NCI-H526 (cell line): ENCODE measurements at places on chromosomes 6 and 20.

- no peak for DNase-seq
These were observed 85.8 kb downstream of the YTHDF1 start for GRCh38 chr20:63129991-63130657.

DNA sequence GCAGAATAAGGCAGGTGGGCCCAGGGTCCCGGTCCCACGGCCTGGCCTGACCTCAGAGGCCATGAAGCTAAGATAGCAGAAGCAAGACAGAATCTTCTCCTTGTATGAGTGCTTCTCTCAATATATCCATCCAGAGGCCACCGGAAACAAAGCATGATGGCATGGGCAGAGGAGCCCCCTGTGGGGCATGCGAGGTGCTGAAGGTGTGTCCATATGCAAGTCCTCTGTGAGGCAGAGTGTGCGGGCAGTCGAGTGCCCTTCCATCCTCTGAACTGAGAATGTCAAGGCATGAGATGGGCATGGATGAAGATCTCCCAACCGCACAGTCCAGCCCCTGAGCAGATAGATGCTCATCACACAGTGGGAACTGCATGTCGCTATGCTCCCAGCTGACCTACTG lies 9.8 kb upstream of the GGTLC1 start:
- DNase-seq: no peak

DNA sequence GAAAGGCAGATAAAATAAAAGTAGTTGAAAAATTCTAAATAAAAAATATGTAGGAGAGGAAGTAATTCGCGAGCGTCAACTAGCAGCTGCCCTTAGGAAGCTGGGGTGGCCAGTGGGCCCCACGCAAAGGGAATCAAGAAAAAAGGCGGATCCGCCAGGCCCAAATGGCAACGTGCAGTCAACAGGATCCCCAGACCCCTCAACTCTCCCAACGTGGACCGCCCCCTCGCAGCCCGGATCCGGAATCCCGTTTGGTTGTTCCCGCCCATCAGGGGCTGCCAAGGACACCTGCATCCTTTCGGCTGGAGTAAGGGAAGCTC lies 296 bp downstream of the DZANK1 start:
- DNase-seq: no peak

- DNase-seq: peak; percentile 48
These were observed 92.9 kb upstream of the BHLHE23 start for GRCh38 chr20:63099456-63100173.

DNA sequence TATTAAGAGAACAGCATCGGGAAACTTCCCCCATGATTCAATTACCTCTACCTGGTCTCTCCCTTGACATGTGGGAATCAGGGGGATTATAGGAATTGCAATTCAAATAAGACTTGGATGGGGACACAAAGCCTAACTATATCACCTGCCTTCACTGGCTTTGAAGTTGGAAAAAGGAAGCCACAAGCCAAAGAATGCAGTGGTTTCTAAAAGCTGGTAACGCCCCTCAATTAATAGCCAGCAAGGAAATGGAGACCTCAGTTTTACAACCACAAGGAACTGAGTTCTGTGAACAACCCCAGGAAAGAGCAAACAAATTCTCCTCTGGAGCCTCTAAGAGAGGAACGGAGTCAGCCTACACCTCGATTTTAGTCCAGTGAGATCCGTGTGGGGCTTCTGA lies 244.1 kb downstream of the TFAP2A start:
- no peak for DNase-seq

- no peak for DNase-seq
These were observed 3.1 kb downstream of the TRMT6 start for GRCh38 chr20:5947276-5947675.

GRCh38 chr20:2750491-2751251 lies 49.8 kb downstream of the CPXM1 start:
- peak; percentile 41 for DNase-seq

GRCh38 chr20:63148696-63149095 lies 67.2 kb downstream of the YTHDF1 start:
- no peak for DNase-seq

DNA sequence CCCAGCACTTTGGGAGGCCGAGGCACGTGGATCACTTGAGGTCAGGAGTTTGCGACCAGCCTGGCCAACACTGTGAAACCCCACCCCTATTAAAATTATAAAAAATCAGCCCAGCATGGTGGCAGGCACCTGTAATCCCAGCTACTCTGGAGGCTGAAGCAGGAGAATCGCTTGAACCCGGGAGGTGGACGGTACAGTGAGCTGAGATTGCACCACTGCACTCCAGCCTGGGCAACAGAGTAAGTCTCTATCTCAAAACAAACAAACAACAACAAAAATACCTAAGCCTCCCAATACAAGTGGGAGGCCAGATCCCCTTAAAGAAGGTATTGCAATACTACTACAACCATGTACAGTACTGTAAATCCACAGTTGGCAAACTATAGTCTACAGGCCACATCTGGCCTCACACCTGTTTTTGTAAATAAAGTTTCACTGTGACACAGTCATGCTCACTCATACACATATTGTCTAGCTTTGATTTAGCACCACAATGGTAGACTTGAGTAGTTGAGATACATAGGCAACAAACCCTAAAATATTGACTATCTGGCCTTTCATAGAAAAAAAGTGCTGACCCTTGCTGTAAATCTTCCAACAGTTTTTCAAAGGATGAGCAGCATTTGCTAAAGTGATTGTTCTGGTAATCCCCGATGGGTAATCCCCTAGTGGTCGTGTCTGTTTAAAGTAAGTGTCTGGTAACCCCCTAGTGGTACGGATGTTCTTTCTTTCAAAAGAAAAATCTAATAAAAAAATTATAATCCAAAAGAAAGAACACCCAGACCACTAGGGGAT lies 202.0 kb downstream of the RNGTT start:
- no peak for DNase-seq

DNA sequence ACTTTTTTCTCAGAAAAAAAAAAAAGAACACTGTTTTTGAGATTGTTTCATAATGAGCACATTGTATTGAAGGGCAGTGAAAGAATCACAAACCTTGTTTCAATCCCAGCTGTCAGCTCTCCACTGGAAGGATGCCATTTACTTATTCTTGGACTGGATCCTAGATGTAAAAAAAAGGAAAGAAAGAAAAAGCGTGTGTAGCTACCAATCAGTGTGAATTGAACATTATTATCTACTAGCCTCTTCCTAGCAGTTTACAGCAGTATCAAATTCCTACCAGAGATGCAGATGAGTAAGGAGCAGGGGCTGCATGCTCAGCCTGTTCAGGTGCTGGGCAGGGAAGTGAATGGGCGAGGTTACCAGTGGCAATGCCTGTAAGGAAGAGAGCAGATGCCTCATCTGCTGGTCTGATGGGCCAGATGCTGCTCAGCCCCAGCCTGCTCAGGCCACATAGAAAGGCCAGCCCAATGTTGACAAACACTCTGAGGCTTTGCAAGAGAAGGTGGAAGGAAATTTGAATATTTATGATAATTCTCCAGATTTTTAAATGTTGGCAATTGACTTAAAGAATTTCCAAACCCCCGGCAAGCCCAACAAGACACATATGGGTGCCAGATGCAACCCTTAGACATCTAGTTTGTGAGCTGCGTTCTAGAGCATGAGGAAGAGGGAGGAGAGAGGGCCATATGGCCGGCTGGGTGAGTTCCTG lies 189.5 kb downstream of the IBTK start:
- DNase-seq: peak; percentile 80

GRCh38 chr20:52166150-52166549 lies 25.4 kb downstream of the ZFP64 start:
- DNase-seq: no peak

DNA sequence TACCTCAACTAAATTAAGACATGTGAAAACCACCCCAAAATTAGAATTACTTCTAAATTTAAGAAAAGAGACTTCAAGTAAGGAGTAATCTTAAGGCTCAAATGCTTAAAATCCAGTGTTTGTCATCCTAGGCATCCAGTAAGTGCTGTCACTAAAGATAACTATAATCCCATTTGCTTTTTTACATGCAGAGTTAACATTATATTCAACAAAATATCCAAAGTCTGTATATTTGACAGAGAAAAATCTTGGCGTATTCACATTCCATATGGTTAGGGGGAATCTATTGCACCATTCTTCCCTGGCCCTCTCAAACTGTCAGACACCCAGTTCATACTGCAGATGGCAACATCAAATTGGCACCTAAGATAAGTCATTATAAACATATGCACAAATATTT lies 17.4 kb downstream of the MTFR2 start:
- no peak for DNase-seq

DNA sequence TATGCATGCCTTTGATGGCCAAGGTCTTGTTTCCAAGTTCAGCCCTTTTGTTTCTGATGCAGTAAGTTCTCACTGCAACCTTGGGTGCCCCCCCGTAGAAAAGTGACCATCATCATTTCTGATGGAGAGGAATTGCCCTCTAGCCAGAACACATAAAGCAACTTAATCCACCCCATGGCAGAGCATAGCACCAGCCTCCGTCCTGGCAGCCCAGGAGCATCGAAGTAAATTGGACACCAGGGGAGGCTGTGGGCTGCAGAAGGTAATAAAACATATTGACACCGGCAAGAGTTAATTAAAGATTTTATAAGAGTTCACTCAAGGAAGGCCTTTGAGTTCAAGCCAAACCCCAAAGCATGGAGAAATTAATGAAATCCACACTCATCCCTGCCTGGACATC lies 39.2 kb upstream of the CST7 start:
- DNase-seq: no peak

- DNase-seq: no peak
These were observed 44.1 kb upstream of the CTAGE9 start for GRCh38 chr6:131754715-131755567.

DNA sequence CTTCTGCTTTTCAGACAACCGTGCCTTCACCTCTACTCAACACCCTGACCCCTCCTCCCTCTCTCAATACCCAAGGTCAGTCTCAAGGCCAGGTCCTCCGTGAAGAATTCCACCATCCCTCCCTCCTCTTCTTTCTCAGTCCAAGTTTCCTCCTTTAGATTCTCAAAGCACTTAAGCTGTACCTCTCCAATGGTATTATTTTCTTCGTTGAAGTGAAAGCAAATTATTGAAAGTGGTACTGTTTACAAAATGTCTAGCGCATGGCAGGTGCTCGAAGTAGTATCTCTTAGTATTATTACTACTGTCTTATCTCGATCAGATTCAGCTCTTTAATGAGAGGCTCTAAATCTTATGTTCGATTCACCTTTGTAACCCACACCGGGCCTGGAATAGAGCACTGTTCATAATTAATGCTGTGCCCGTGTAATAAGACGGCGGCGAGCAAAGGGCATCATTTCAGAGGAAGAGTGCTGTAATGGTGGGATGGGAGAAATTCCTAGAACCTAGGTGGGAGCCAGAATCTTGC lies 593 bp upstream of the RALGAPB start:
- DNase-seq: no peak

DNA sequence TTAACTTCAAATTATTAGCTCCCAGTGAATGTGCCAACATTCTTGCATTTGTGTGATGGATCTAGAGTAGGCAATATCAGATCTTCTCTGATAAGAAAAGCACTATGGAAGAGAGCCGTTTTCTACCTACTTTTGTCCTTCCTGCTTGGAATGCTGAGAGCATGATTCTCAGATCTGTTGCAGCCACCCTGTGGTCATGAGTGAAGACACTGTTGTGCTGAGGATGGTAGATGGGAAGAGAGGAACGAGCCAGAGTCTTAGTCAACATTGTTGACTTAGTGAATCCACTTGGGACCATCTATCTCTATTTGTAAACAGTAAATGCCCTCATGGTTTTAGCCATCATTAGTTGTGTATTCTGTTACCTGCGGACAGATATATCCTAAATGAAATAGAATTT lies 202.6 kb downstream of the CD109 start:
- DNase-seq: no peak

GRCh38 chr20:53735536-53736050 lies 142.0 kb upstream of the ZNF217 start:
- DNase-seq: peak; percentile 54

DNA sequence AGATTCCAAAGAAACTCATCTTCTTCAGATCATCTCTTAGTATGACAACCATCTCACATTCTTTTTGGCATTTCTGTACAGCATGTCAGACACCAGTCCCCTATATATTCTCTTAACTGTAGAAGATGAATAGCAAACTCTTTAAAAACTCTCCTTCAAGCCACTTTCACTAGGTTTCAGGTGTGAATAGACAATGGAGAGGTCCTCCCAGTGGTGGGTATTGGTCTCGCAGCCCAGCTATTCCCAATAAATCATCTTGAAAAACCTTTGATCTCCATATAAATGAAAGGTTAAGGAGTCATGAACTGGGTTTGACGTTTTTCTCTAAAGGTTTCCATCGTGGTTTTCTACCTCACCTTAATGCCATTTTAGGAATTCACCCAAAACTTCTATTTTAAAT lies 180.0 kb downstream of the GJA1 start:
- DNase-seq: no peak

- DNase-seq: no peak
These were observed 147.6 kb upstream of the FAM83B start for GRCh38 chr6:54698974-54699373.

DNA sequence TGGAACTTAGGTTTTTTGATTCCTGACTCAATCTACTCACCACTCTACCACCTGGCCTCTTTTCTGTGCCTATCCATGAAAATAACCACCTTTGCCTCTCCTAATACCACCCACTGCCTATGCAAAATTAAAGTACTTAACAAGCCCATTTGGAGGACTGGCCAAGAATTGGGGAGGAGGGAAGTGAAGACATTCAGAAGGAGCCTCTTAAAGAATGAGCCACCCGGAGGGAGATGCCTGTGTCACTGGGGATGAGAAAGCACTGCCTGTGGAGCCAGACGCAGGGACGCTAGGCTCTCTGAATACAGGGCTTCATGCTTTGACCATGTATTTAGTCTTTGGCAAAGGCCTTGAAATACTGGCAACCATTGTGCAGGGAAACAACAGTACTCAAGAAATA lies 40.0 kb upstream of the MRPS10 start:
- no peak for DNase-seq

DNA sequence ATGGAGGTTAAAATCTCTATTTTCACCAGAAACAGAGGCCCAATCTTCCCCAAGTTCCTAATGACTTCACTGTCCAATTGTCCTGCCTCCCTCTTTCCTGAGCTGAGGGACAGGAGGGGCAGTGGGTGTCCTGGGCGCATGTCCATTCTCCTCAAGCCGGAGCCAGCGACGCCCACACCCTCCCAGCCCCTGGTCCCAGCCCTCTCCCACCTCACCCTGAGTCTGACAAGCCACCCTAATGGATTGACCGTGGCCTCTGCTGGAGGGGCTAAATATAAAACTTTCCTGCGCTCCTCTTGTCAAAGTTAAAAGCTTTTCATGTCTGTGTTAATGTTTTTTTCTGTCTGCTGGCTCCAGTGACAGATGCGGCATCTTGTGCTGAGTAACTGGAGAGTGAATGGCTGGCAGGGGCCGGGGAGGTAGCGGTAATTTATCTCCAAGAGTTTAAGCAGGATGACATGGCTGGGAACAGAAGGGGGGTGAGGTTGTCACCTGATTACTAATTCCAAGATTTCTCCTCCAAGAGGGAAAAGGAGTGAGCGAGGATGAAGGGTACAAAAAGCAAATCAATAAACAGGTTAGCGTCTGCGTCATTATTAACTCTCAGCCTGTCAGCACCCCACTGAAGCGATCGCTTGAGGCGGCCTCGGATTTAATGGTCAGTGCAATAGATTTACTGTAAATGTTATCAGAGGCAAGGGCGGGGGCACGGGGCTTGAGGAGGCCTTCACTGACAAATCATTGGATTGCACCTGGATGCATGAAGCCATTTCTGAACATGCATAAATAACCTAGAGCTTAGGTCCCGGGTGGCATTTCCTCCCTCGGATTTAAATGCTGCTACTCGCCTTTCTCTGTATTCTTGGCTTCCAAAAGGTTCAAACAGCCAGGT lies 118.1 kb upstream of the MAFB start:
- DNase-seq: no peak
